ENCODE measurements at places on chromosomes 1 and 21.
A peak's percentile ranks its signal among the peaks of the same experiment; 100 is the strongest.

GRCh38 chr1:179082333-179082998 is 596 bp downstream of the TOR3A start:
- peak; percentile 4 for DNase-seq
- H3K27ac ChIP-seq: peak overlapping the region; percentile 69
- H3K36me3 ChIP-seq: peaks cover 8% of the 10 kb centered on the region
- H3K4me1 ChIP-seq: peaks cover 11% of the 10 kb centered on the region
- H3K27me3 ChIP-seq: no peaks in the 10 kb centered on the region

GRCh38 chr1:77378723-77379535 is 97.1 kb downstream of the AK5 start:
- H3K4me3 ChIP-seq: no peak overlapping the region
- H3K27me3 ChIP-seq: no peaks in the 10 kb centered on the region
- no peak for DNase-seq
- no peaks in the 10 kb centered on the region for H3K36me3 ChIP-seq
- no peak overlapping the region for H3K27ac ChIP-seq

DNA sequence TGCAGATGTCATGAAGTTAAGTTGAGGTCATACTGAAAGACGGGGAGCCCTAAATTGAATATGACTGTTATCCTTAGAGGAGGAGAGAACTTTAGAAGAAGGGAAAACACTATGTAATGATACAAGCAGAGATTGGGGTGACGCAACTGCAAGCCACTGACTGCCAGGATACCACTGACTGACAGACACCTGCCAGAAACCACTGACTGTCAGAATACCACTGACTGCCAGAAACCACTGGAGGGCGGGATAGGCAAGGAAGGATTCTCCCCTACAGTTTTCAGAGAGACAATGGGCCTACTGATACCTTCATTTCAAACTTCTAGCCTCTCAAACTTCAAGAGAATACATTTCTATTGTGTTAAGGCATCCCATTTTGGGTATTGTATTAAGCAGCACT is 388.7 kb downstream of the USH2A start:
- no peak overlapping the region for H3K27ac ChIP-seq
- no peaks in the 10 kb centered on the region for H3K27me3 ChIP-seq
- H3K4me3 ChIP-seq: no peak overlapping the region
- H3K36me3 ChIP-seq: no peaks in the 10 kb centered on the region
- no peaks in the 10 kb centered on the region for H3K4me1 ChIP-seq

GRCh38 chr1:63638471-63638870 is 45.3 kb downstream of the PGM1 start:
- no peaks in the 10 kb centered on the region for H3K4me1 ChIP-seq
- DNase-seq: no peak
- no peaks in the 10 kb centered on the region for H3K27me3 ChIP-seq
- H3K27ac ChIP-seq: no peak overlapping the region
- peaks cover 3% of the 10 kb centered on the region for H3K36me3 ChIP-seq
- no peak overlapping the region for H3K4me3 ChIP-seq

- DNase-seq: peak; percentile 82
- no peaks in the 10 kb centered on the region for H3K36me3 ChIP-seq
- no peak overlapping the region for H3K27ac ChIP-seq
- H3K4me1 ChIP-seq: no peaks in the 10 kb centered on the region
- H3K4me3 ChIP-seq: no peak overlapping the region
Observed at GRCh38 chr1:34547046-34547674, 207.7 kb upstream of the GJB5 start.

GRCh38 chr1:244502630-244503029 is 41.6 kb downstream of the CATSPERE start:
- no peaks in the 10 kb centered on the region for H3K36me3 ChIP-seq
- H3K4me3 ChIP-seq: no peak overlapping the region
- no peaks in the 10 kb centered on the region for H3K4me1 ChIP-seq

DNA sequence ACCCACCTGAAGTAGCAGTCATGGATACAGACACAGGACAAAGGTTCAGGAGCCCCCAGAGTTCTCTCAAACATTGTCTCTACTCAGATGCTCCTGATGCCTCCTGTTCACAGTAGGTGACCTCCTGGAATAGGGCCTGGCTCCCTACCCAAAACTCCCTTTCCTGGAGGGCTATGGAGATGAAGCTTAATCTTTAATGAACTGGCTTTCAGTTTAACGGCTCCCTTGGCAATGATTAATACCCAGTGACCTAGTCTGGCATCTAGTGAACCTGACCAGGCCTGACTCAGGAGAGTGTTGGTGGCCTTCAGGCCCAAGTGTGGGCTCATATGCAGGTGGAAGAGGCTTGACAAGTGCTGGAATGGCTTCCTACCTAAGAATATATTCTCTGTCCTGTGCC is 65.2 kb upstream of the TRABD2B start:
- no peaks in the 10 kb centered on the region for H3K36me3 ChIP-seq
- no peak overlapping the region for H3K27ac ChIP-seq
- H3K4me1 ChIP-seq: no peaks in the 10 kb centered on the region
- no peak for DNase-seq

DNA sequence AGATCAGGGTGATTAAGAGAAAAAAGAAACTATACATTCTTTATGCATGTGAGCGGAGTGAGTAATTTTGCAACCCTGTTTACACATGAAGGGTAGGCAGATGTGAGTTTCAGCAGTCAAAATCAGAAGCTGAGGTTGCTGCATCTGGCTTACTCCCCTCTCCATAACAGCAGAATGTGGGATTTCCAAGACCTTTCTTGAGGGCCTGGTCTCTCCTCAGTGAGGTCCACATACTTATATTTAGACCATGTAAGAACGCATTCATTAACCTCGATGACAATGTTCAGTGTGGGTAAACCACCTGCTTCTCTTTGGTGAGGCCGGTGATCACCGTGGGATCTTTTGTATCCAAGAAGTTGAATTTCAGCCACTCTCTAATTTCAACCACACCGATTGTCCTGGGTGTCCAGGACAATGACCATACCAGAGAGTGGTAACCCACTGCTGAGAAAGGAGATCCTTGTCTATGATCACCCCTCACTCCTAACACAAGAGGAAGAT is 18.7 kb upstream of the RAP1A start:
- peak; percentile 42 for DNase-seq
- no peak overlapping the region for H3K4me3 ChIP-seq
- no peak overlapping the region for H3K27ac ChIP-seq
- H3K36me3 ChIP-seq: no peaks in the 10 kb centered on the region
- H3K27me3 ChIP-seq: no peaks in the 10 kb centered on the region

DNA sequence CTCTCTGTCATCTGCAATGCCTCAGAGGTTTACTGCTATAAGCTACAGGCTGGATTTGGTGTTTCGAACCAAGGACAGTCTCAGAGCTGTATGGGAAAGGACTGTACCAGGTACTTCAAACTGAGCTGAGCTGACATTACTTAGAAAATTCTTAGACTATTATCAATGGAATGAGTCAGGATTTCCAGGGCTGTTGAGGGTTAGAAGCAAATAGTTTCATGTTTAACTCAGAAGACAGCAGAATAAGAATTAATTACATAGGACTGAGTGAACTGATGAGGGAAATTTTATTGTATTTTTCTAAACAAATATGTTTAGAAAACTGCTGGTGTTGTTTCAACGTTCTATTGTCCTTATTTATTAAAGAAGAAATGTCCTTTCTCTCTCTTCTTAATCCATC is 74.3 kb upstream of the CAPZB start:
- no peaks in the 10 kb centered on the region for H3K27me3 ChIP-seq
- no peak overlapping the region for H3K27ac ChIP-seq
- peak; percentile 89 for DNase-seq
- H3K4me3 ChIP-seq: no peak overlapping the region

DNA sequence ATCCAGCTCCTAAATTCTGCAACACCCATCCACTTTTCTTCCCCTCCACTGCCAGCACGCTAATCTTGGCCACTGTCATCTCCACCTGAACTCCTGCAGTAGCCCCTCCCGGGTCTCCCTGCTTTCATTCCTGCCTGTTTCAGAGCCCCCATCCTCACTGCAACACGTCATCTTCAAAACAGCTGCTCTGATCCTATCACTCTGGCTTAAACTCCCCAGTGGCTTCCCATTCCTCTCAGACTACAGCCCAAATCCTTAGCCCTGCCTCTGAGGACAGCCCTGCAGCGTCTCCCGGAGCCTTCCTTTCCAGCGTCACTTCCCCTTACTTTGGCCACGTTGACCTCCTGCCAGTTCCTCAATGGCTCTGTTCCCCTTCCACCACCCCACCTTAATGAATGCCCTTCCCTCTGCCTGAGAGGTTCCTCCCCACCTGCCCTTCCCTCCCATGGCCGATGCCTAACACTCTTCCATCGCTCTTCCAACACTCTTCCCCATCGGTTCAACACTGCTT is 22.9 kb upstream of the IFNAR2 start:
- peak; percentile 73 for DNase-seq
- H3K4me1 ChIP-seq: no peaks in the 10 kb centered on the region
- H3K27ac ChIP-seq: no peak overlapping the region
- no peaks in the 10 kb centered on the region for H3K36me3 ChIP-seq
- H3K27me3 ChIP-seq: no peaks in the 10 kb centered on the region

- peaks cover 8% of the 10 kb centered on the region for H3K4me1 ChIP-seq
- no peak overlapping the region for H3K4me3 ChIP-seq
- H3K27ac ChIP-seq: no peak overlapping the region
- no peaks in the 10 kb centered on the region for H3K27me3 ChIP-seq
- peak; percentile 43 for DNase-seq
- H3K36me3 ChIP-seq: peaks cover 25% of the 10 kb centered on the region
Observed at GRCh38 chr1:210239349-210240111, 6.9 kb downstream of the SERTAD4 start.

DNA sequence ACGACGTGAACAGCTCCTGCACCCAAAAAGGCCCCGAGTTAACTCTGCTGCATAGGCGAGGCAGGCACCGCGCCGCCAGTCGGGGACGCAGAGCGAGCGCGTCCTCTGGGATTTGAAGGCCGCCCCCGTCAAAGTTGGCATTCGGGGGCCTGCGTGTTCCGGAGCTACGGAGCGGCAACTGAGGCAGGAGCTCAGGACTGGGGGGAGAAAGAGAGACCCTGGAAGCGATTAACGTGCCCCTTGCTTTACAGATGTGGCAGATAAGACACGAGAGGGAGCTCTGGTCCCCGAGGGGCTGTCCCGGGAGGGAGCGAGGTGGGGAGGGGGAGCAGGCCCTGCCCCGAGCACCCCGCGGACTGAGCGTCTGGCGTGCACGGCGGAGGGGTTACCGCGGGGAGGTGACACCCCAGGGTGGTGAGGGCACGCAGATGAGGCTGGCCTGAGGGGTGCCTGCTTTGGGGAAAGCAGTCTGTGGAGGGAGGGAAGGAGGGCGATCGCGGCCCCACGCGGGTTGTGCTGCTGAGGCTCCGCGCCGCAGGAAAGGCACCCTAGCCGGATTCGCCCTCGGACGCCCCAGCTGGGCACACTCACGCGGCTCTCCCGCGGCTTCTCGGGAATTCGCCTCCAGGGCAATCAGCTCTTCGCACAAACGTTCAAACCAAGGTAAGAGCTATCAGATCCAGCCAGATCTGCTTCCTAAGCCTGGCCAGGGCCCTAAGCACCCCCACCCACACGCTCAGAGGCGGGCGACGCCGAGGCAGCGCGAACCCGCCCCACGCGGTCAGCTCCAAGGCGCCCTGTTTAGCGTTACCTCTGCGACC is 26.5 kb downstream of the ACTA1 start:
- DNase-seq: peak; percentile 71
- H3K36me3 ChIP-seq: no peaks in the 10 kb centered on the region
- peaks cover 48% of the 10 kb centered on the region for H3K4me1 ChIP-seq
- no peaks in the 10 kb centered on the region for H3K27me3 ChIP-seq
- H3K4me3 ChIP-seq: peak overlapping the region; percentile 18

- H3K27ac ChIP-seq: peak overlapping the region; percentile 61
- no peak for DNase-seq
- H3K4me3 ChIP-seq: peak overlapping the region; percentile 99
- H3K27me3 ChIP-seq: no peaks in the 10 kb centered on the region
Observed at GRCh38 chr1:109396871-109397580, 692 bp downstream of the SORT1 start.

- H3K36me3 ChIP-seq: peaks cover 3% of the 10 kb centered on the region
- H3K27ac ChIP-seq: no peak overlapping the region
- no peaks in the 10 kb centered on the region for H3K4me1 ChIP-seq
- no peak overlapping the region for H3K4me3 ChIP-seq
- no peaks in the 10 kb centered on the region for H3K27me3 ChIP-seq
Observed at GRCh38 chr1:39539252-39539790, 37.3 kb downstream of the PABPC4 start.

GRCh38 chr1:54215523-54215922 is 15.6 kb downstream of the MRPL37 start:
- H3K27me3 ChIP-seq: no peaks in the 10 kb centered on the region
- no peaks in the 10 kb centered on the region for H3K4me1 ChIP-seq
- H3K4me3 ChIP-seq: no peak overlapping the region
- peaks cover 85% of the 10 kb centered on the region for H3K36me3 ChIP-seq
- no peak overlapping the region for H3K27ac ChIP-seq

GRCh38 chr1:151565502-151566189 is 25.5 kb downstream of the TUFT1 start:
- peaks cover 40% of the 10 kb centered on the region for H3K36me3 ChIP-seq
- H3K4me1 ChIP-seq: peaks cover 16% of the 10 kb centered on the region
- no peak overlapping the region for H3K27ac ChIP-seq
- no peak overlapping the region for H3K4me3 ChIP-seq

GRCh38 chr1:184747089-184747955 is 7.3 kb downstream of the EDEM3 start:
- no peak overlapping the region for H3K27ac ChIP-seq
- H3K36me3 ChIP-seq: no peaks in the 10 kb centered on the region
- no peaks in the 10 kb centered on the region for H3K27me3 ChIP-seq
- no peak overlapping the region for H3K4me3 ChIP-seq
- no peaks in the 10 kb centered on the region for H3K4me1 ChIP-seq

DNA sequence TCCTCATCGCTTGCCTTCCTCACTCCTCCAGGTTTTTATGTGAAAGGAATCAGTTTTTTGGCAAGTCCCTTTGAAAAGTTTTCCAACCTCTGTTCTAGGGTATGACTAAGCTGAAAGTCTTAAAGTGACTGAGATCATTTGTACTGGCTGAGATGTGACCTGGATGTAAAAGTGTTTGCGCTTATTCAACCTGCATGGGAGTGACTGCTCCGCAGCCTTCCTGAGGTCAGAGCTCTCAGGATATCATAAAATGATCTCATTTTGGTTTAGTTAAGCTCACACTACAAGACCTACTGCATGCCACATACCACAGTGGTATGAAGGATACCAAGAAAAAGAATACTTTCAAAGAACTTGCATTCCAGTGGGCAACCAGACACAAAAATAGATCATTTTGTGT is 29.8 kb upstream of the TADA1 start:
- no peaks in the 10 kb centered on the region for H3K27me3 ChIP-seq
- peak; percentile 79 for DNase-seq
- H3K4me1 ChIP-seq: peaks cover 9% of the 10 kb centered on the region
- no peak overlapping the region for H3K4me3 ChIP-seq

- DNase-seq: no peak
- no peak overlapping the region for H3K27ac ChIP-seq
Observed at GRCh38 chr1:43304314-43304681, 3.5 kb downstream of the TIE1 start.

DNA sequence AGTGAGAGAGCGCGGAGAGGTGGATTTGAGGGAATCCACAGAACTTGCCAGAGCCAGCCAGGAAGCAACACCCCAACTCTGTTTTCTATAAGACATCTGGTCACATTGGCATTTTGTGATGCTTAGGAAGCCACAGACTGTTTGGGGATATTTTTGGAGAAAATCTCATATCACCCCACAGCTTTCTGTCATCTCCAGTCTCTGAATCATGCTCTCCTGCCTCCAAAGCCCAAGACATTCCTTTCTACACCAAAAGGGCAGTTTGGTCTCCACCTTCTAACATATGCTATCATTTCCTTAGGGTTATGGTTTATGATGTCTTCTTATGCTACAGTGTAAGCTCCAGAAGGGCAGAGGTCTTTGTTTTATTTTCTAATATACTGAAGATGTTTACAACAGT is 14.4 kb upstream of the BCL10 start:
- no peaks in the 10 kb centered on the region for H3K4me1 ChIP-seq
- H3K36me3 ChIP-seq: no peaks in the 10 kb centered on the region
- no peak overlapping the region for H3K27ac ChIP-seq
